ENCODE measurements at places on chromosomes 2 and 18.

- no peak for DNase-seq
Measured at GRCh38 chr2:218263817-218264641, 3.2 kb downstream of the GPBAR1 start.

DNA sequence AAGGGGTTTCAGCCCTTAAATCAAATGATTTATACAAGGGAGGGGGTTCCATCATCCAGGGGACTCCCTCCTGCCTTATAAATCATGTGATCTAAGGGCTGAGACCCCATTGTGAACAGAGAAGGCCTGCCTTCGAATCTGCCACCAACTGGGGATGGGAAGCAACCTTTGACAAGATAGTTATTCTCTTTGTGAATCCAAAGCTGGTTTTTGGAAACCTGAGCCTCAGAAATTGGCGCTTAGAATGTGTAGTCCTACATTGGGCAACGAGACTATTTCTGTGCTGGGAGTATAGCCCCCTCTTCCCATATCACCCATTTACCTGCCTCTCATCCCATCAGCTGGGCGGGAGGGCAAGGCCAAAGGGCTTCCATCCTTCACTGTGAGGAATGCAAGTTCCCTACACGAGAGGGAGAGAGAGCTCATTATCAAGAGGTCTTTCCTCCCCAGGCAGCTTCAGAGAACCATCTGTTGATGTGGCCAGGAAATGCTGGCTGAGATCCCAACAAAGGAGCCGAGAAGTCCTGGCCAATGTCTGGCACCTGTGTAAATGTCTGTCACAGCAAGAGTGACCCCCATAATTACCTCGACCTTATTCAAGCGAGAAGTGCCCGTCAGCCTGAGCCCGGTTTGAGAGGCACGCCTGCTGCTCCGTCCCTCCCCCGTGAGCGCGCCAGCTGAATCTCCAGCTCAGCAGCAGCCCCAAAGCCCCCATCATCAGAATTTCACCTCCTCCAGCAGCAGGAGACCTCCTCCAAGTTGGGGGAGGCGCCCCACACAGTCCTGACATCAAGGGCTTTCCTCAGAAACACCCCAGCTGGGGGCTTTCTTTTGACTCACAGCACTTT, 48.4 kb upstream of the APCDD1 start:
- DNase-seq: no peak

DNA sequence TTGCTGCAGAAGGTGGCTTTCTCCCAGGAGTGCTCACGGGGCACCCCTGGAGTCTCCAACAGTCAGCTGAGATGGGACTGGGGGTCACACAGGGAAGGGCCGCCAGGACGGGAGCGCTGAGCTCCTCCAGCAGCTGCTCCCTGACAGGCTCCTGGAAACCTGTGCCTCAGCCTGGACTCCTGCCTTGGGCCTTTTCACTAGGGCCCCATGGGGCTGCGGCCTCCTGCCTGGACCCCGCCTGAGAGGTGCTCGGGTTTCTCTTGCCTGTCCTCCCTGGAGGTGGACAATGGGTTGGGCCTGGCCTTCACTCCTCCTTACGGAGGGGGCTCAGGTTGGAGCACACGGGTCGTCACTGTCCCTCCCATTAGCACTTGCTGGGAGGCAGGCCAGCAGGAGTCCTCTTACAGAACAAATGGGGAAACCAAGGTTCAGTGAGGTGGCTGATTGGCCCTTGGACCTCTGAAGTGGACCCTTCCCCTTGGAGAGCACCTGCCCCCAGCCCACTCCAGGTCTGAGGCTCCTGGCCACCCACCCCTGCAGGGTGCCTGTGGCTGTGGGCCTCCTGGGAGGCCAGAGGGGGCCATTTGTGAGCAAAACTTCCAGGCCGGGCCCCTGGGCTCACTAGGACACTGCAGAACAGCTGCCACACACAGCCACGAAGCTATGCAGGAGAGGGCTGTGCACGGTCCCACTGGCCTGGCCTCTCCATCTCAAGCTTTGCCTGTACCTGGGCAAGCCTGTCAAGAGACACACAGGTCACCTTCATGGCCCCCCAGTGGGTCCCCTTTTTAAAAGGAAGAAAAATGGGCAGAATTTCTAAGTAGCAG, 57.1 kb upstream of the ODC1 start:
- no peak for DNase-seq

- DNase-seq: no peak
Measured at GRCh38 chr2:215966274-215966673, 47.1 kb downstream of the MREG start.

- no peak for DNase-seq
Measured at GRCh38 chr2:109457366-109457765, 156.4 kb downstream of the SEPTIN10 start.

DNA sequence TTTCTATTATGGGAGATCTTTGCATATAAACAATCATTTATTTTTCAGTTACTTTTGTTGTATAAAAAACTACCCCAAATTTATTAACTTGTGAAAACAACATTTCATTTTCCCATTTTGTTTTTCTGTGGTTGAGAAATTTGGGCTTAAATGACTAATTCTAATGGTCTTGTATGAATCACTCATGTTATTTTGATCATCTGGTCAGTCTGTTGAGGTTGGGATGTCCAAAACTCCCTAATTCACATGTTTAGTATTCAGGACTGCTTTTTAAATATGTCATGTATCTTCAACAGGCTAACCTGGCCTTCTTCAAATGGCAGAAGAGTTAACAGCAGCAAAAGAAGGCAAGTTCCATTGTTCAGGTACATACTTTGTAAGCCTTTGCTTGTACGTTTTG, 788.1 kb downstream of the TRIB2 start:
- no peak for DNase-seq

GRCh38 chr18:79326413-79327198, 69.1 kb upstream of the NFATC1 start:
- no peak for DNase-seq

DNA sequence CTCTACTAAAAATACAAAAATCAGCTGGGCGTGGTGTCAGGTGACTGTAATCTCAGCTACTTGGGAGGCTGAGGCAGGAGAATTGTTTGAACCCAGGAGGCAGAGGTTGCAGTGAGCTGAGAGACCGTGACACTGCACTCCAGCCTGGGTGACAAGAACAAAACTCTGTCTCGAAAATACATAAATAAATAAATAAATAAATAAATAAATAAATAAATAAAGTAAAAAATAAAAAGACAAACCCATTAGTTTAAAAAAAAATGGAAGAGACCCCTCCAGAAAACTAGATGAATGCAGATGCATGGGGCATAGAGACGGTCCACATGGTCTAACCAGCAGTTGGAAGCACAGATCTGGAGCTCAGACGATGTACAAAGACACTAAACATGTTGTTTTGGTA, 18.1 kb downstream of the TMEM163 start:
- DNase-seq: no peak

- no peak for DNase-seq
Measured at GRCh38 chr2:218805627-218806026, 23.7 kb downstream of the CYP27A1 start.

GRCh38 chr2:55302241-55302640, 33.2 kb upstream of the MTIF2 start:
- DNase-seq: no peak

GRCh38 chr2:166115589-166115988, 12.2 kb downstream of the SCN1A start:
- DNase-seq: no peak

GRCh38 chr2:240958366-240959213, 39.8 kb upstream of the SNED1 start:
- DNase-seq: no peak

- DNase-seq: no peak
Measured at GRCh38 chr18:74507927-74508326, 11.8 kb downstream of the CNDP2 start.

- DNase-seq: no peak
Measured at GRCh38 chr2:97931118-97931857, 64.5 kb downstream of the TMEM131 start.

- no peak for DNase-seq
Measured at GRCh38 chr2:143468341-143468888, 339.2 kb downstream of the ARHGAP15 start.

DNA sequence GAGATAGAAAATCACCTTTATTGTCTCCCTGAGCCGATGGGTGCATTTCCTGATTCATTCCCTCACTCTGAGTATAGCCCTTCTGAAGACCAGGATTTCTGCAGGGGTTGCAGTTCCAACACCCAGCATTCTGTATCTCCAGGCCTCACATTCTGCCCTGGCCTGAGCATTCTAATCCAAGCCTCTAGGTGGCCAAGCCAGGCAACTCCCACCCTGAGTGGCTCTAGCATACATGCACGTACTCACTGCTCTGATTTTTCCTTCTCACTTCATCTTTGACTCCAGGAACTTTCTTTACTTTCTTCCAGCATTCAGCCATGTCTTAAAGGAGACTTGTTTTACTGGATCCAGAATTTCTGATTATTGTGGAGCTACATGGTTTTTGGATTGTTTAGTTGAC, 100.7 kb upstream of the STK39 start:
- DNase-seq: no peak

DNA sequence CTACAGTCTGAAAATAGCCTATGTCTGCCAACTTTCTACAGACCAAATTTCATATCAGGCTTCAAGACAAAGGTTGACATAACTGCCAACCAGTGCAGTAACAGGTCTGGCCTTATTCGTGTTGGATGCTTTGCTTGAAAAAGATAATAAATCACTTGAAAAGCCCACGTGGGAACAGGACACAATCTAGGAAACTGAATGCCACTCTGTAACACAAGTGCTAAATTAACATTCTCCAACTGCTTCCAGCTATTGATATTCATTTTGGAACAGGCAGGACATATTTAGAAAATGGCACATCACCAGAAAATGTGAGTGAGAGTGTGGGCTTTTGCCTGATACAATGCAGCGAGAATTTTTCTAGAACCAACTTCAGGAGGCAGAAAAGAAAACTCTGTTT, 165.9 kb upstream of the CCDC150 start:
- DNase-seq: no peak

GRCh38 chr2:168216351-168217005, 30.9 kb downstream of the STK39 start:
- DNase-seq: no peak

- DNase-seq: no peak
Measured at GRCh38 chr2:141899740-141900139, 231.1 kb downstream of the LRP1B start.

GRCh38 chr2:85954192-85954589, 65.4 kb upstream of the ST3GAL5 start:
- no peak for DNase-seq

Data from stimulated activated CD4-positive, alpha-beta T cell treated with anti-CD3 and anti-CD28 coated beads, Interleukin-1b, Interleukin-23, amount 100 ng/mL, for 1 hour (primary cell).